Activated CD4-positive, CD25-positive, alpha-beta regulatory T cell treated with anti-CD3 and anti-CD28 coated beads, Interleukin-2, amount 50 U/mL, for 72 hours (primary cell): ENCODE measurements at places on chromosomes 2 and 18.

GRCh38 chr2:109160714-109161440 is 31.9 kb downstream of the SH3RF3 start:
- DNase-seq: no peak

DNA sequence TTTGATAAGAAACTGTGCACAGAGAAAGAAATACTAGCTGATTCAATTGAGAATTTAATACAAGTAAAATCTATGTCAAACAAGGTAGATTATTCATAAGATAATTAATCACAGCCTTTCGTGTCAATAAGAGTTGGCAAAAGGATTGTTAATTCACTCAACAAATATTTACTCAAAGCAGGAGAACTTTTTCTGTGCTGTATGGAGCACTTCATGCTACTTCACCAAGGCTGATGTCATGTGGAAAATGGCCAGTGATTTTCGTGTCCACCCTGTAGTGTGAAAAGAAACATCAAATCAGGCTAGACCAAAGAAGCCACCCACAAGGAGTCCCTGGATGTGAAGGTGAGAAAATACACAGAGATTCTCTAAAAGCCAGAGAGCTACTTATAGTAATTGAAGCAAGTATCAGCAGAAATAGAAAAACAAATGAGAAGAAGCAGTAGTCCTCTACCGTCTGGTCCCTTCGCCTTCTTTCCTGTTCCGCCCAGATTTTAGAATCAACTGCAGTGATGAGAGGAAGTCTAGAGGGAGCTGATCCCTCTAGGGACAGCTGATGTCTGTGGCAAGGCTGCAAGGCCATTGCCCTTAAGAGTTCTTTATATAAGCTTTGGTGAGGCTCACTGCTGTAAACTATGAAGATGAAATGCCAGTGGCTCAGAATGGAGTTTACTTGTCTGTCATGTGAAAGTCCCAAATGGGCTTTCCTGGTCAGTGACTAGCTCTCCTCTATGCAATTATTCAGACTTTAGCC is 201.3 kb upstream of the APCDD1 start:
- no peak for DNase-seq

GRCh38 chr18:48531082-48531403 is 7.8 kb upstream of the CTIF start:
- DNase-seq: no peak

GRCh38 chr2:191835539-191836350 is 11.1 kb downstream of the CAVIN2 start:
- no peak for DNase-seq
